ENCODE measurements at places on chromosomes 4 and X. TPM values are rescaled to one million over a fixed set of nuclear protein-coding genes. Genes with fewer than 3 reads are reported as not detected.
A peak's percentile ranks its signal among the peaks of the same experiment; 100 is the strongest.

The ITGB1BP2 gene
- 0.56 TPM for total RNA-seq

The MAGEA12 gene
- total RNA-seq = not detected

The FABP2 gene
- not detected for total RNA-seq

The TRIM61 gene
- total RNA-seq = not detected

GRCh38 chrX:153669174-153669890 lies 4.3 kb downstream of the PNCK start:
- no peak for ATAC-seq

DNA sequence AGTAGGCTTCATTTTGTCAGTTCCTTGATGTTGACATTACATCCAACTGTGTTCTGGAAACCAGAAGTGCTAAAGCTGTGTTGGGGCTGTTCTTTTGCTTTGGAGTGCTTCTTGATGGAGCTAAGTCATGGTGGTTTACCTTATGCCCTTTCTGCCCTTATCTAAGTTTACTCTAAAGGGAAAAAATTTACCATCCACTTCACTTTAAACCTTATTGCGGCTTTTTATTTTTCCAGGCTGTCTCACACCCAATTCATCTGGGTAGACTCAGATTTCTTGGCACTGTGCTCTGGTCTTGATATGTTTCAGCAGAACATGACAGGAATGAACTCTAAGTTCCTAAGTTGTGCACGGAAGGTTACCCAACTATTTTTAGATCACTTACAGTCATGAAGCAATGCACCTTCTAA lies 104.7 kb upstream of the TTC29 start:
- no peak for ATAC-seq

DNA sequence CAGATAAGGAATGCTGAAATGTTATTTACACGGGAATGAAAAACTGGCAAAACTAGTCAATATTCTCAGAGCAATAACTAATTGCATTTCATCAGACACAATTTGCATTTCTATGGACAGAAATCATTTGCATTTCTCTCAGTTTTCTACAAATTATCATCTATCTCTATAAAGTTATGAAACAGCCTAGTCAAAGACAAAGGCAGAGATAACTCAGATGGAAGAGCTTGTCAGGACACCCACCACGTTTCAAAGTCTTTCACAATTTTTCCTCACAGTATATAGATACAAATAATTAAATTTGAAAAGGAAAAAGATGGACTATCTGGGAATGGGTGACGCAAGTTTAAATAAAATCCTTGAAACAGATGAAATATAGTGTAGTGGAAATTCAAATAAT lies 230.8 kb downstream of the GASK1B start:
- ATAC-seq = no peak

DNA sequence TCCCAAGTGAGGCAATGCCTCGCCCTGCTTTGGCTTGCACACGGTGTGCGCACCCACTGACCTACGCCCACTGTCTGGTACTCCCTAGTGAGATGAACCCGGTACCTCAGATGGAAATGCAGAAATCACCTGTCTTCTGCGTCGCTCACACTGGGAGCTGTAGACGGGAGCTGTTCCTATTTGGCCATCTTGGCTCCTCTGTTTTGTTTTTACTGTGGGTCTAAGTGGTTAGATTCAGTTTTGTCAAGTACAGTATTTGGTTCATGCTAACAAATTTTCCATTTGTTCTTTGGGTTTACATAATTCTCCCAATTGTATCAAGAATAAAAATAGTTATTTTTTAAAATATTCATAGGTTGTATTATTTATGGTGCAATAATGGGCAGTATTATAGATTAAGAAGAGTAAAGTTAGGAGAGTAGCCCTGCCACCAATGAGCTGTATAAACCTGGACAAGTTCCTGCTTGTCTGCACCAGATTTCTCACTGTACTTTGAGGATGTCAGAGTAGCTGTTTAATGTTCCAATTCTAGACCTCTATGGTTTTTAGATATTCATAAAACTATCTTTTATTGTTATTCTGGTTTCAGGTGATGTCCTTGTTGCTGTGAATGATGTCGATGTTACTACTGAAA lies 23.4 kb downstream of the INTU start:
- no peak for ATAC-seq

- ATAC-seq = peak; percentile 97
Measured at GRCh38 chrX:131763674-131764073, 219.8 kb downstream of the OR13H1 start.

DNA sequence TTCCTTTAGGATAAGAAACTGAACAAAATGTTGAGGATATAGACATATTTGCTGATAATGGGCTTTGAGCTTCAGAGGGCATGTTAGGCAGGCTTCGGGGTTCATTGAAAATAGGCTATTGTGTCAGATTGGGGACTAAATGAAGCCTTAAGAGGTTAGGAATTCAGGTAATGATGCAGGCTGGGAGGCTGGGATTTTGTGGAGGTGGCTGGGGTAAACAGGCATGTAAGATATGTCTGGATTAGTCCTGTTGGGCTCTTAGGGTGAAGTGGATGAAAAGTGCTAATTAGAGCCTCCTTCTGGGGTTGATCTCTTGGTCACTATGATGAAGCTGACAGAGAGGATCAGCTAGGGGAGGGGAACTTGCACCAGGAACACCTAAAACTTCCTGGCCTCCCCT lies 80.2 kb upstream of the ESX1 start:
- no peak for ATAC-seq

DNA sequence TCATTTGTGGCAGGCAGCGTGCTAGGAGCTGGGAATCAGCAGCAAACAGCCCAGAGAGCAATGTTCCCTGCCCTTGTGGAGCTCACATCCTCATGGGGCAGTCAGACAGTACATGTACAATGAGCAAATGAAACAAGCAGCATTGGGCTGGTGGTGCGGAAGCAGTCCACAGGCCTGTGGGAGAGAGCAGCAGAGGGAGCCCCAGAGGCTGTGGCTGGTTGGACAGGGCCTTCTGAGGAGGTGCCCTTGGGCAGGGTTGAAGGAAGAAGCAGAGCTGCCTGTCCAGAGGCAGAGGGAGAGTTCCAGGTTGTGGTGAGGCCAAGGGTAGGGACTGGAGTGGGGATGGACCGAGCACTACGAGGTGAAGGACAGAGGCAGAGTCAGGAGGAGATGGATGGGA lies 22.5 kb downstream of the MMGT1 start:
- no peak for ATAC-seq

DNA sequence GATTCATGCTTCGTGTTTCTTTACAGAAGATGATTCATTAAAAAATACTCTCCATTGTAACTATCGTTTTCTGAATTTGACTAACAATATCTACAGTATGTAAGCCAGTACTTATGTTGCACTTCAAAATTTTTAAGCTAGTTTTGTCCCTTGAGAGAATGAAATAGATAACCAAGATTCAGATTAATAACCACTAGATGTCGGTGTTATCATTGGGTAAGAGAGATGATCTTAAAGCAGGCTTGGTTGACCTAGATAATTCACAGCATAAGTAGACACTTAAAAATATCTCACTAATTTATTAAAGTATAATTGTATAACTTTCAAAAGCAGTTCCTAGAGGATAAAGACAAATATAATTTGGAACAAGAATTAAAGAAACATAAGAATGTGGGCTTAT lies 430.9 kb downstream of the C4orf33 start:
- no peak for ATAC-seq

GRCh38 chr4:181661090-181661489 lies 582.1 kb upstream of the TENM3 start:
- ATAC-seq = no peak

- no peak for ATAC-seq
Measured at GRCh38 chrX:13759152-13759718, 24.7 kb downstream of the OFD1 start.

DNA sequence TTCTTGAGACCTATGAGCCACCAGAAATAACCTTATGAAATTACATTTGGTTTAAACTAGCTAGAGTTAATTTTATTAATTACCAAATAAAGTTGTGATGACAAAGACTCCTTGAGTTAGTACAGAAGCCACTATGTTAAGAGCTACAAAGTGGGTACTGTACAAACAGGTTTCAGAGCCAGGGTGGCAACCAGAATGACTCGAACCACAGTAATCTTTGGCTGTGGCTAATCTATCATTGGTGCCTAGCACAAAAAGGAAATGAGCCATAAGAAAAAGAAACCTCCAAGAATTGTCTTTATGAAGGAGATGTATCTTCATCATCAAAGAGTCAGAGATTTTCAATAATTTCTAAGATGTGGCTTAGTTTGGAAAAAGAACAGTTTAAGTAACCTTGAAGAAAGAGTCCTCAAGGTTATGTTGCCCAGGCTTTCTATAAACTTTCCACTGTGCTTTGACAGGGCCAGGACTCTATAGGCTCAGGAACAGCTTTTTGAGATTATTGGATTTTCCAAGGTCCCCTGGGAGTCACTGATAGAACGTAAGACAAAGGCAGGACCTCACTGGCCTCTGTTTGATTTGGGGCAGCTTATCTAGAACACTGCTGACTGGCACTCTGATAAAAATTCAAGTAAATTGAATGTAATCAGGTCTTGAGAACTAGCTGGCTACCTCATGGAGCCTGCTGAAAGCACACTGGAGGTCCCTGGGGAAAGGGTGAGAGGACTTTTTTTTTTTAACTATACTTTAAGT lies 777.7 kb downstream of the STIM2 start:
- no peak for ATAC-seq
